Naive thymus-derived CD8-positive, alpha-beta T cell (primary cell): ENCODE measurements at places on chromosomes 11 and 22. TPM values are rescaled to one million over a fixed set of nuclear protein-coding genes. Genes with fewer than 3 reads are reported as not detected.

DNA sequence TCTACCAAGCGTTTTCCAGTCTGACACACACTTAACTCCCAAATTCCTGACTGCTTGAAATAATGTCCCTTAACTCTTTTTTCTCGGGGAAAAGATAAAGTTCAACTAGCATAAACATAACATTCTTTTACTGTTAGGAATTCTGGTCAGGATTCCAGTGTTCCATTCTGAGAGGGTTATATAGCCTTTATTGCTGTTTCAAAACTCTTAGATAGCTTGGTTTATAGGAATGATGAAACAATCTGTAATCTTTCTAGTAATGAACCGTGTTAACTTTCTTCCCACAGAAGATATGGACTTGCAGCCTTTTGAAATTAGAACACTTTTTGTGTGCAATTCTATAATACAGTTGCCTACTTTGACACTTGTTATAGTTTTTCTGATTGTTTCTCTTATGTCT, 8.6 kb downstream of the REXO2 start:
- H3K4me3 ChIP-seq = no peak overlapping the region
- H3K4me1 ChIP-seq = peaks cover 8% of the 10 kb centered on the region
- H3K27me3 ChIP-seq = no peaks in the 10 kb centered on the region
- H3K27ac ChIP-seq = no peak overlapping the region

DNA sequence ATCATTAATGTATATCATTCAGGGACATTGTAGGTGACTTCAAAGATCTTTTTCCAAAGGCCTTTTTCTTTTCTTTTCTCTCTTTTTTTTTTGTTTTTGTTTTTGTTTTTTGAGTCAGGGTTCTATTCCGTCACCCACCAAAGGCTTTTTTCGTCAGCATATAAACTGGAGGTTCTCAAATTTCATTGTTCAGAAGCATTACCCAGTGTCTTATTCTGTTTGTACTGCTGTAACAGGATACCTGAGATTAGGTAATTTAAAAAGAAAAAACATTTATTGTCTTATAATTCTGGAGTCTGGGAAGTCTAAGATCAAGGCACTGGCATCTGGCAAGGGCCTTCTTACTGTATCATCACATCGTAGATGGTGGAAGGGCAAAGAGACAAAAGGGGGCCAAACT, 6.4 kb upstream of the SYT9 start:
- no peaks in the 10 kb centered on the region for H3K36me3 ChIP-seq
- no peaks in the 10 kb centered on the region for H3K4me1 ChIP-seq
- peaks cover 13% of the 10 kb centered on the region for H3K27me3 ChIP-seq
- no peak for DNase-seq

DNA sequence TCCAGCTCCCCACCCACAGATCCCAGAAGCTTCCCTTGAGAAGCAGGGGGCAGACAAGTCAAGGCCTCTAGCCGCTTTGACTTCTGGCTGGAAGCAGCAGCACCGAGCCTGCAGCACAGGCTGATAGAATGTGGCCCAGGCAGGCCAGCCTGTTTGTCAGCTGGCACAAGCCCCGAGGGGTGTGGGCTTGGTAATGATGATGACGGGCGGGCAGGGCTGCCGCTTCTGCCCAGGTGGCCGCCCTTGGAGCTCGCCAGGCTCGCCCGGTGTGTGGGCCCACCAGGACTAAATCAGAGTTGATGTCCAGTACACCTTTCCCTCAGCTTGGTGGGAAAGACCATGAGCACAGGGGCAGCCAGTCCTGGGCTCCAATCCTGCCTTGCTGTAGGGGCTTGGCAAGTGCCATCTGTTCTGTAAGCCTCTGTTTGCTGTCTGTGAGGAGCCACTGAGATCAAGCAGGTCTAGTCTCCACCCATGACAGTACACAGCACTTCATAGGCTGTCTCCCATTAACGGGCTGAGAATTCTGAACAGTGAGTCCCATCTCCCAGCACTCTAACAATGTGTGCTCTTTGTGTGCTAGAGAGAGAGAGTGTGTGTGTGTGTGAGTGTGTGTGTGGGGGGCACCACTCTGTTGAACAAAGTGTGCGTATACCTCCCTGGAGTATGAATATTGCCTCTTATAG, 26.8 kb downstream of the MICAL2 start:
- no peaks in the 10 kb centered on the region for H3K27me3 ChIP-seq
- H3K27ac ChIP-seq = no peak overlapping the region
- no peaks in the 10 kb centered on the region for H3K36me3 ChIP-seq
- no peak for DNase-seq
- H3K4me3 ChIP-seq = no peak overlapping the region
- peaks cover 38% of the 10 kb centered on the region for H3K4me1 ChIP-seq

DNA sequence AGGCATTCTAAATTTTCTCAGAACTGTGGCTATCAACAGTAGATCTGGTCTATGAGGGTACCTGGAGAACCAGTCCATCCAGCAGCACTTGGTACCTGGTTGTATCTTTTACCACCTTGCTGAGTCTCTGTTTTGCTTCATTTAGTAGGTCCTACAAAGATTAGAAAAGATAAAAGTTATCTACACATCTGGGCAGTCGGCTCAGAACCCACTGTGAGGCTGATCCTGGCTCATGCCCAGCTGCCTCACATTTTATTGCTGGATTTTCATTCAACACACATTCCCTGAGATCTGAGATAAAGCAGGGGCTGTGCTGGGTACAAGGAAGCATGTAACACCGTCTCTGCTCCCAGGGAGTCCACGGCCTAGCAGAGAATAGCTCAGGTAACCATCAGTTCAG, 27.5 kb downstream of the ATP6V1E1 start:
- H3K4me1 ChIP-seq = no peaks in the 10 kb centered on the region
- no peak overlapping the region for H3K4me3 ChIP-seq

GRCh38 chr11:36722421-36722820, 124.4 kb upstream of the RAG2 start:
- H3K27me3 ChIP-seq = peaks cover 26% of the 10 kb centered on the region
- no peaks in the 10 kb centered on the region for H3K4me1 ChIP-seq
- H3K36me3 ChIP-seq = no peaks in the 10 kb centered on the region
- DNase-seq = no peak
- no peak overlapping the region for H3K27ac ChIP-seq
- no peak overlapping the region for H3K4me3 ChIP-seq

Gene LMNTD2
- 6.5 TPM for total RNA-seq

Gene OR51Q1
- total RNA-seq = not detected

Gene TEAD1
- total RNA-seq = not detected
